Activated naive CD4-positive, alpha-beta T cell treated with anti-CD3 and anti-CD28 coated beads for 36 hours (primary cell): ENCODE measurements at places on chromosomes 2 and 18. TPM values are rescaled to one million over a fixed set of nuclear protein-coding genes. Genes with fewer than 3 reads are reported as not detected.

DNA sequence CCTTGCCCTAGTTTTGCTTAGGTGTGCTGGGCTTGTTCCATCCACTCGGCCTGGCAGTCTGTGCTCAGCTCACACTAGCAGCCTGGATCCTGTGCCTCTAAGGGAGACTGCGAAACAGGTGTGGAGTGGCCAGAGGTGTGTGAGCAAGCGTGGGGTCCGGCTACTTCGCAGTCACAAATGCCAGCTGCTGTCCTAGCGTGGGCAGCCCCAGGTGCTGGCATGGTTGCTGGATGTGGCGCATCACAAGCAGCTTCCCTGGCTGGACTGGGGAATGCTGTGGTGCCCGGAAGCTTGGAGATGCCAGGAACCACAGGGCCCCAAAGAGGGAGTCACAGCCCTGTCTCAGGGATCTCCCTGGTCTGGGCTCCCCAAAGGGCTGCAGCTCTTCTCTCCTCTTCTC, 119.0 kb upstream of the TMEFF2 start:
- no peak for DNase-seq

GRCh38 chr2:38685116-38685735, 19.3 kb downstream of the GALM start:
- DNase-seq, result no peak

DNA sequence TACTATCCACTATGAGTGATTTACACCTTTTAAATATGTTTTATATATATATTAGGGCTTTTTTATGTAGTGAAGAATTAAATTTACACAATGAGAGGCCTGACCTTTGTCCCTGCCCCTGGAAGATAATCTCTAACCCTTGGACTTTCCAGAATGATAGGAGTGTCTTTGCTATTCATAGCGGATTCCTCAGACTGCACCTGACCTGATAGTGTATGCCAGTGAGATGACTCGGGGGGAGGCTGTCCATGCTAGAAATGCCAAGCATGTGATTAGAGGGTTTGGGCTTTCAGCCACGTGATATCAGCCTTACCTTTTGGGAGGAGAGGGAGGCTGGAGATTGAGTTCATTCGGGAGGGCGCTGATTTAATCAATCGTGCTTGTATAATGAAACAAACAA, 44.1 kb upstream of the LHCGR start:
- no peak for DNase-seq

DNA sequence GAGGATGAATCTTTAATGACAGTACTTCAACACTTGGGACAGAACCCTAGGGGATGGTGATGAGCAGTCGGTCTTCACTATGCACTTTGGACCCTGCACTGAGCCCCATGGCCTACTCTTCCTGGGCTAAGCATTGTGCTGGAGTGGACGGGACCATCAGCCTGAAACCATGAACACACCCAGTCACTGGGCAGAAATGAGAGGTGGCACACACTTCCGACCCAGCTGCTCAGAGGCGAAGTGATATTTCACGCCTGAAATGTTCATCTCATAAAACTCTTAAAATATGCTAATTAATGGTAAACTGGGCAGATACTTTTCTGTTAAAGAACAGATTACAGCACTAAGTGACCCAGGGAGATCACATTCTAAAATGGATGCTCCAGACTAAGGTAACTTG, 150.3 kb upstream of the NDUFV2 start:
- DNase-seq, result no peak

GRCh38 chr2:232398293-232399034, 8.2 kb upstream of the ALPG start:
- no peak for DNase-seq

- no peak for DNase-seq
These were observed 250.5 kb downstream of the TWIST2 start for GRCh38 chr2:239098288-239098970.

GRCh38 chr2:28128281-28128950, 237.9 kb downstream of the BABAM2 start:
- no peak for DNase-seq

- no peak for DNase-seq
These were observed 143.7 kb downstream of the LRATD1 start for GRCh38 chr2:14776216-14776615.

DNA sequence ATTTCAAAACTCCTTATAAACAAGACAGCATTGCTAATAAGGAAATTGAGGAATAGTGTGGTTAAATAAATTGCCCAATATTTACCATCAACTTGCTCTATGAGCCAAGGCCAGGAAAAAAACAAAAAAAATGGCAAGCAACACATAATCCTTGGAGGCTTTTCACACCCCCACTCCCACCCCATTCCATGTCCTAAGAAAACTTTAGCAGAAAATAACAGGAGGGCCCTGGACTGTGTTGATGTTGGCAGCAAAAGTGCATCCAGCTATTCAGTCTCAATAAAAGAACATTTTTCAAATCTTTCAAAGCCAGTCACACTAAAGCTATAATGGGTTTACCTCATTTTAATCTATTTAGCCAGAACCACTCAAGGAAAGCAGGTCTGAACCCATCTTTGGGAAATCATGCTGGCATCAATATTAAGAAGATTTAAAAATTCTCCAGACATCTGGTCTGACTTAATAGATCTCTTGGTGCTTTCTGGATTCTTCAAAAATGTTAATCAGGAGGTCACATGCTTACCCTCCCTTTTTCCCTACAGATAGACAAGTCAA, 34.6 kb upstream of the STK17B start:
- DNase-seq, result no peak

GRCh38 chr2:43898838-43899346, 60.1 kb downstream of the ABCG8 start:
- no peak for DNase-seq

GRCh38 chr2:236123716-236124115, 44.5 kb downstream of the GBX2 start:
- no peak for DNase-seq

DNA sequence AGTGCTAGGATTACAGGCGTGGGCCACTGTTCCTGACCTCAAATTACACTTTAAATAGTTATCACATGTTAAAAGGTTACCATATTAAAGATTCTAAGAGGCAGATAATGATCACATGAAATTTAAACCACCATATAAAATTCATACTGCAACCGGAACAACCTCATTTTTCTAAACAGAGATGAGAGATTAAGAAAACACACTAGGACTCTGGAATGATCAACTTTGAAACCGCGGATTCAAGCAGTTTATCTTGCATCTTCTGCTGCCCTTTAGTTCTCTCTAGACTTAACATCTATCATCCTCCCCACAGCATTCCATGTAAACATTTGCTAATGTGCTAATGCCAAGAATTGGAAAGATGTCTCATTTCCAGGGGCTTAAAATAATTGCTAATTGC, 115.8 kb downstream of the PIGN start:
- DNase-seq, result no peak

- no peak for DNase-seq
These were observed 87.7 kb downstream of the TMEM18 start for GRCh38 chr2:589281-590130.

DNA sequence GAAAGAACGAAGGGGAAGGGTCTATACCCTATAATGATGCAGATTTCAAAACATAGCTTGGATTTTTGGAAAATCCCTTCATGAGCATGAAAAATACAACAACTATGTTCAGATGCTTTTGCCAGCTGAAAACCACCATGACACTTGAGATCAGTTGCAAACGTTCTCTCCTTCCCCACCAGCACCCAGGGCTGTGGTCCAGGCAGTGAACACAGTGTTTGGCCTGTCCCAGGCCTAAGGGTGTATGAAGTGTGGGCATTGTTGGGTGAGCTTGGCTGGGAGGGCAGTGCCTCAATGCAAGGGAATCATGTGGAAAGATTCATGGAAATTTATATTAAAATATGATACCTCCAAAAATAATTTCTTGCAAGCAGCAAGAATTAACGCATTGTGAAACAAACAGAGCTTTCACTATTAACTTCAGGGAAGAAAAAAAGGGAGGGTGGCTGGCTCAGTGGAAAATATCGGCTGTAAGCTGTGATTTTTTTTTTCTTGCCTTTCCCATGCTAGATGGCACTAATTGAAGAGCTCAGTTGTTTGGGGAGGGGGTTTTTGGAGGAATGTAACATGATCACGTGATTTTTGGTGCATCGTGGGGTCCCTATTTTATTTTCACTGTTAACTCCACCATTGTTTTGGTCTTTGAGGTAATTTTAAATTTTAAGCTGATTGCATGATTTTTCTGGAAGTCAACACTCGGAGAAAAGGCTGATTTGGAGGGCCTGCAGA, 52.0 kb downstream of the CDC42EP3 start:
- DNase-seq, result no peak

DNA sequence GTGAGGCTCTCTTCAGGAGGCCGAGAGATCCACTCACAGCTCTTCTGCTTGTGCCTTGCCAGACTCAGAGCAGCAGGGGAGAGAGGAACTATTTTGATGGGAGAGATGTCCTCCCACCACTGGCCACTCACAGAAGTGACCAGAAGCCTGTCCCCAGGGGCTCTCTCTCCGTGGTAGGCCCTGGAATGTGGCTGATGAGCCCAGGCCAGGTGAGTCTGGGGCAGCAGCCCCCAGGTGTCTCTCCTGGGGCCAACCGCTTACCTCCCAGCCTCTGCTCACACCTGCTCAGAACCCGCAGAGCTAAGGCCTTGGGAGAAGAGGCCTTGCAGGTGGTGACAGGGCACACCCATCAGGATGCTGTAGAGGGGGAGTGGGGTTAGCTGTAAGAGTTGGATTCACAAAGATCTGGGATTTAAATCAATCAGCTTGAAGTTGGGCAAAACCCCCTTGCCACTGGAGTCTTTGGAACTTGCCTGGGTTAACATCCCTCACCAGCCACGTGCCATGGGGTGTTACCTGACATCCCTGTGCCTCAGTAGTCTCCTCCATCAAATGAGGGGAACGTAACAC, 29.1 kb upstream of the ASB18 start:
- DNase-seq, result no peak

- no peak for DNase-seq
These were observed 35.1 kb upstream of the YWHAQ start for GRCh38 chr2:9665898-9666297.

DNA sequence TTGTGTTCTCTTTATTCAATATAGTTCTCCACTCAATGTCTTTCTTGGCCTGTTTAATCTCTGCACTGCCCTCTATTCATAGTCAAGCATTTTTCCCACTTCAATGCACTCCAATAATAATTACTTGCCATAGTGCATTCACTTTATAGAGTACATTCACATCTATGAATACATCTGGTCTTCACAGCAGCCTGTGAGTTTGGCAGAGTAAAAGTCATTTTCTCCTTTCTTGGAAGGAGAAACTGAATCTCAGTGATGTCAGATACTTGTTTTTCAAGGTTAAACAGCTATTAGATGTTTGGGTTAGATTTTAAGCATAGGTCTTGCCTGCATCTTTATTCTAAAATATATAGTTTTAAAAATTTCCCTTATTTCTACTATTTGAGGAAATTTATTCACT, 373.2 kb downstream of the TRIB2 start:
- DNase-seq, result no peak

GRCh38 chr18:63999871-64000270, 30.0 kb downstream of the SERPINB8 start:
- DNase-seq, result no peak

DNA sequence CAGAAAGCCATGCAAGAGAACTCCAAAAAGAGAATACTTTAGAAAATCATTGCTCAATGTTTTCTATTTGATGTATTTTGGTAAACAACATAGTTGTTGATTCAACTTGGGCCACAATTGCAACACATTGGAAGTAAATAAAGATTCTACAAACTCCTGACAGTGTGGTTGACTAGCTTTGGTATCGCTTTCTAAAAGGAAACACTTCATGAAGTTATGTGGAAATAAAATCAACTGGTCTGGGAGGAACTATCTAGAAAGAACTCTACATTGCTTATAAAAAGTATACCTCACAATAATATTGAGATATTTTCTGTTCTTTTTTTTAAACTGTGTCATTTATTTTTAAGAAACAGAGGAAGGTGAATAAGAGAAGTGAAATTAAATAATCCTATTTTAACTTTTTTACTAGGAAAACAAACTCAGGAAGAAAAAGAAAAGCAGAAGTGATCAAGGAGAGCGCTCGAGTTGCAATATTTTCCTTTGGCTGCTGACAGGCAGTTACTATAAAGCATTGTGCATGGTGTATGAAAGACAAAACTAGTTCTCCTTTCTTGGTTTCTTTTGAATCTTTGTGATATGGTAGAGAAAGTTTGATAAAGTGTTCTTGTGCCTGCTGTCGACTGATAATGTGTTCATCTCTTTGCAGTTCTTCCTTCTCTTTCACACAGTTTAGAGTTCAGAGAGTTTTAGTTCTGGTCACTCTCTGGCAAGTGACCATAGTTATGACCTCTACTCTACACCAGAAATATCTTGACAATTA, 3.0 kb downstream of the DHRS9 start:
- no peak for DNase-seq

DNA sequence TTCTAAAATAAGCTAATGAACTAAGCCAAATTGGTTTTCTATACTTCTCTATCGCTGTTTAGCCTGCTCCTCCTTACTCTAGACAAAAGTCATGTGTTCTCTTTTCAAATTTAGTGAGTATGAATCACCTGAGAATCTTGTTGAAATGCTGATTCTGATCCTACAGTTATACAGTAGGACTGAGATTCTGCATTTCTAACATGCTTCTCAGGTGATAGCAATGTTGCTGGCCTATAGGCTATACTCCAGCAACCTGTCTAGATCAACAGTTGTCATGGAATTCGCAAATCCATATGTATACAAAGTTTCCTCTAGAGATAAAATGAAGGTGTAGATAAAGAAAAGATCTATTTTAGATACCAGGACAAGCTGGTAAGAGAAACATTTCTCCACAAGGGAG, 62.9 kb downstream of the MEMO1 start:
- DNase-seq, result no peak

DNA sequence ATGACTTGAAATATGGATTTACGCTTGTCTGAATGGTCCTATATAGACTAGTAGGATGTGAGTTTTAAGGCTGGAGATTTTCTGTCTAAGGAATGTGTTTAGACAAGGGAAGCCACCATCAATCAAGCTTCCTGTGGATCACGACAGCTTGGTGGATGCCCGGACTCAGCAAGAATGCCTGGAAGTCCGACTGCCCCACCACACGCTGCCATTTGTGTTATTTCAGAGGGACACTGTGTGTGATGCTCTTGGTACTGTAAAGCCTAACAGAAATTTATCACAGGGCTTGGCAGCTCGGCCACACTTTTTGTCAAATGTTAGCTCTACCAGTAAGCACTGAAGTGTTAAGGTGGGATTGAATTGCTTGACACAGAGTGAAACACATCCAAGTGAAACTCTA, 127.1 kb upstream of the CDH7 start:
- DNase-seq, result no peak

Gene ASAP2
- 0.15 TPM for total RNA-seq

Gene ADRA2B
- total RNA-seq, result 0.52 TPM

Gene RGPD3
- total RNA-seq, result 0.20 TPM

Gene CCDC85A
- total RNA-seq, result not detected

Gene CXCR1
- total RNA-seq, result not detected

Gene ZNF516
- total RNA-seq, result 7.4 TPM

Gene MLPH
- total RNA-seq, result not detected
